Uterus (tissue), 4 donors: ENCODE measurements at places on chromosomes 5 and 9.

GRCh38 chr9:35112257-35113020 is 3.2 kb downstream of the ATOSB start:
- H3K4me1 ChIP-seq = peaks cover 10% of the 10 kb centered on the region
- no peak for DNase-seq
- no peaks in the 10 kb centered on the region for H3K36me3 ChIP-seq
- no peak overlapping the region for H3K4me3 ChIP-seq
- no peaks in the 10 kb centered on the region for H3K27me3 ChIP-seq

GRCh38 chr9:69389437-69389995 is 64.5 kb downstream of the ENTREP1 start:
- no peaks in the 10 kb centered on the region for H3K36me3 ChIP-seq
- DNase-seq = no peak
- no peak overlapping the region for H3K27ac ChIP-seq
- H3K27me3 ChIP-seq = no peaks in the 10 kb centered on the region
- H3K4me3 ChIP-seq = no peak overlapping the region

DNA sequence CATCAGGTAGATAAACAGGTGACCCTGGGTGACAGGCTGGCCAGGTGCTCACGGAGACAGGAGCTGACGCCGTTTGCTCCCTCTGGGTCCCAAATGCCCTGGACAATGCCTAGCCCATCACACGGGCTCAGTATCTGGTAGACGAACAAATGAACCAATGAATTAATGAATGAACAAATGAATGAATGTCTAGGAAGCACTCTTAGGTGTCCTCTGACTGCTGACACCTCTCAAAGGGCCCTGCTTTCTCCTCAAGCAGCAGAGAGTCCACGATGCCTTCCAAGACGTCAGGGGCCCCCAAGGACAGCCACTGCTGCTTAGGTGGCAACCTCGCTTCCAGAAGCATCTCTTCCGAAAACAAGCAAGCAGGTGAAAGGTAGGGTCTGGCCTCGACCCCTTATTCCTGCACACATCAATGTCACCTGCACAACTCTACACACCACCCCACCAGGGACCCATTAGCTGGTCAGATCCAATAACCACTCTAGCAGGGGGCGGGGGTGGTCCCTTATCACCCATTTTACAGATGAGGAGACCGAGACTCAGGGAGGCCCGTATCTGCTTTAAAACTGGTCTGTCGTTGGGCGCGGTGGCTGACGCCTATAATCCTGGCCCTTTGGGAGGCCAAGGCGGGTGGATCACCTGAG is 45.2 kb downstream of the VAV2 start:
- H3K4me1 ChIP-seq = no peaks in the 10 kb centered on the region
- no peaks in the 10 kb centered on the region for H3K36me3 ChIP-seq
- no peak for DNase-seq
- H3K27ac ChIP-seq = no peak overlapping the region
- H3K27me3 ChIP-seq = no peaks in the 10 kb centered on the region

DNA sequence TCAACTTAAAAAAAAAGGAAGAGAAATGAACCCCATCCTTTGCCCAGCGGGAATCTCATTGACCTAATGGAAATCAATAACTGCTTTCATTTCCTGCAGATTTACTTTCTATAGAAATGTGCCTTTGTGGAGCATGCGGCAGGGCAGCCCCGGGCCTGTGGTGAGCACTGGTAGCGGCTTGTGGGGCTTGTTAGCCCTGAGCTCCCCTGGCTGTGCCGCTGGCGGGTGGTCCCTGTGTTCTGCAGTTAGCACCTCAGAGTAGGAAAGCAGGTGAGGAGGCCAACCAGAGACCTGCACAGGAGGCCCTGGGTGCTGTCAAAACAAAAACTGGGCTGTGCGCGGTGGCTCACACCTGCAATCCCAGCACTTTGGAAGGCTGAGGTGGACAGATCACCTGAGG is 76.8 kb upstream of the CDK20 start:
- H3K36me3 ChIP-seq = no peaks in the 10 kb centered on the region
- no peak overlapping the region for H3K4me3 ChIP-seq
- no peak for DNase-seq
- H3K27ac ChIP-seq = no peak overlapping the region

- H3K4me3 ChIP-seq = no peak overlapping the region
- no peak for DNase-seq
- no peaks in the 10 kb centered on the region for H3K27me3 ChIP-seq
- no peaks in the 10 kb centered on the region for H3K4me1 ChIP-seq
These were observed 44.2 kb downstream of the CETN3 start for GRCh38 chr5:90365328-90365727.

- H3K4me3 ChIP-seq = no peak overlapping the region
- no peak for DNase-seq
- no peaks in the 10 kb centered on the region for H3K36me3 ChIP-seq
- no peaks in the 10 kb centered on the region for H3K27me3 ChIP-seq
These were observed 262.5 kb downstream of the NFIB start for GRCh38 chr9:14051419-14051818.

DNA sequence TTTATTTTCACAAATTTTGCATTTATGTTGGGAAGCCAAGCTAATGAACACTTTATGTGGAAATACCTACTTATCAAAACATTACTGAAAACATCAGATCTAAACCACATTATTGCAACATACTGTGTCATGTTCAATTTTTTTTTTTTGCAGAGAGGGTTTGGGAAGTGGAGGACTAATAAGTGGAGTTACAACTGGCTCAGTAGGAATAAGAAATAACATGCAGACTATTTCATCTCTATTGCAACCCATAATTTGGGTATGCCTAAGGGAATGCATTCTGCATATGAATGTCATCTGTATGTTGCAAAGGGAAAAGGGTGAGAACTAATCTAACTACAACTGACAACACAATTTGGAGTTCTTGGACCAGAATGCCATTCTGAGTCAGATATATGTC is 41.8 kb downstream of the APC start:
- H3K4me1 ChIP-seq = no peaks in the 10 kb centered on the region
- DNase-seq = no peak
- no peak overlapping the region for H3K27ac ChIP-seq
- H3K4me3 ChIP-seq = no peak overlapping the region

GRCh38 chr9:32344551-32345182 is 39.8 kb upstream of the ACO1 start:
- no peak overlapping the region for H3K27ac ChIP-seq
- DNase-seq = no peak
- no peaks in the 10 kb centered on the region for H3K27me3 ChIP-seq
- no peaks in the 10 kb centered on the region for H3K4me1 ChIP-seq
- no peaks in the 10 kb centered on the region for H3K36me3 ChIP-seq
